Stimulated activated CD8-positive, alpha-beta memory T cell treated with anti-CD3 and anti-CD28 coated beads, Interleukin-7, amount 100 ng/mL, for 48 hours (primary cell): ENCODE measurements at places on chromosomes 6 and 20.

DNA sequence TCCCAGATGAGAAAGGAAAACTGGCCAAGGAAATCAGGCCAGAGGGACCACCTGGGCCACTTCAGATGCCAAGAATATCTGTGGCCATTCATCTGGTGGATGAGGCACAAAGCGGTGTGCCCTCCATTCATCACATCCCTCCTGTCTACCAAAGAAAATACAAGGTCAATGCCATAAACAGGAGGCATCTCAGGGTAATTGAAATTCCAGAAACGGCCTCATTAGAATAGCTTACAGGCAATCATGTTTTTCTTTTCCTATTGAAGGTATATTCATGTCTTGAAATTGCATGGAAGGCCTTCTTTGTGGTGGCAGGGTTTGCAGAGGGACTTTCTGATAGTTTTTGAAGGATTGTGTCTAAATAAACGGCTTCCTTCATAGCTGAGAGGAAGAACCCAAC lies 578.3 kb downstream of the HAO1 start:
- DNase-seq = no peak

DNA sequence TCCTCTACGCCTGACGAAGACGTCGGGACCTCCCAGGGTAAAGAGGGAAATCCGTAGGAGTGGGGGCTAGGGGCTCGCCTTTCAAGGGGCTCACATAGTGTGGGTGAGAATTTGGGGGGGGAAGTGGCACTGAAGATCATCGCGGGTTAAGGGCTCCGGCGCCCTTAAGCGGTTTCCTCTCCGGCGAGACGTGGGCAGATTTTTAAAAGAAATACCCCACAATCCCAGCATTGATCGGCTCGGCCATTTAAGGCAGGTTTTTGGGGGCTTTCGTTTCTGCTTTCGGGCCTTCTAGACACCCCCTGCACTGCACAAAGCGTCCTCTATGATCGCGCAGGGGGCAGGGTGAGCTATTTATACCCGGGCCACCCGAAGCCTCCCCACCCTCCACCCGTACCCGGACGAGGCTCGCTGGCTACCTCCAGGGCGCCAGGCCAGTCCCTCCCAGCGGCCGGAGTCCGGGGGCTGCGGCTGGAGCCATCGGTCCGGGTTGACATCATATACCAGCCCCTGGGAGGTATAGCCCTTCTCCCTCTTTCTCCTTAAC lies 1.2 kb downstream of the NKX2-2 start:
- no peak for DNase-seq

DNA sequence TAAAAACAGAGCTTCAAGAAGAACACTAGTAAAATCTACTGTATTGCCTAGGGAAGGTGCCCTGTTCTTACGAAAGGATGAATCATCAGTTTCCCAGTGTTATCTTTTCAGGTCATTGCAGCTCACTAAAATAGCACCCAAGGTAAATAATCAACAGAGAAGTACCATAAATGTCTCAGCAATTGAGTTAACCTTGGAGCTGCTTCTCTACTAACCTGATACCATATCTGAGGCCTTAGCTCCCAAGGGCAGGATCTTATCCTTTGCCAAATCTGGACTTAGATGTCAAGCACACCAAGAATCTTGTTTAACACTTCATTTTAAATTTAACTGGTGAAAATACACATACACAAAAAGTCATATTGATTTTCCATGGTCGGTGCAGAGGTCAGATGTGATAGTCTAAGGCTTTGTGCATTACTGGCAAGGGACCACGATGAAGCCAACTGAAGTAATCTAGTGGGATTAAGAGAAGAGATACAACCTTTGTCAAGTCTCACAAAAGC lies 81.5 kb downstream of the EDN1 start:
- no peak for DNase-seq

DNA sequence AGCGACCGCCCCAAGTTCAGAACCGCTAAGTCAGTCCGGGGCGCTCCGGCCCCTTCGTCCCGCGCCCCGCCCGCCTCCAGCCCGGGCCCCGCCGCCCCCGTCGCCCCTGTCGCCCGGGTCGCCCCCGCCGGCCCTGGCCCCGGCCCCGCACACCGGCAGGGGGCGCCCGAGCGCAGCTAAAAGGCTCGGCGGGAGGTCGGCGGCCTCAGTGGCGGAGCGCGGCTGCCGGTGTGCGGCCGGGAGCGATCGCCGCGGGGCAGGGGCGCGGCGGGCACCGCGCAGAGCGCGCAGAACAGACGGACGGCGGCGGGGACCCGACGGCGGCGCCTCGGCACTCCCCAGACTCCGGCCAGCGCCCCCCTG lies at the start of gene FNDC1:
FNDC1 (plus strand) TSS at position 208 of the 363 bp plus-strand sequence. CDS start 197 bp downstream, outside the sequence.
- no peak for DNase-seq

GRCh38 chr20:56788041-56788670 lies 159.1 kb downstream of the TFAP2C start:
- DNase-seq = no peak

DNA sequence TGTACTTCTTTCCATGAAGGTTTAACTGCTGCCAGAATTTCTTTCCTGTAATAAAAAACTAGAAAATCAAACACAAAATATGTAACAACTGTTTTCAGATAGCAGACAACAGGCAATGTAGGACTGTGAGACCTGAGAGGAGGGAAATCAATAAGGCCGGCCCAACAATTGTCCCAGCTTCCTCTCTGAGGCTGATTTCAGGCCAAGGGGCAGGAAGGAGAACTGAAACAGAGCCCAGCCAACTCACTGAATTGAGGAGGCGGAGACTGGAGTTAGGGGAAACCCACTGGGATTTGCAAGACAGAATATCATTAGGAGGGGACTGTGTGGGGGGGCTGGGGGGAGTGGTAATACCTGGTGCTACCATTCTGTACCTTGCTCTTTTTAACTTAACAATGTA lies 42.2 kb downstream of the FLRT3 start:
- no peak for DNase-seq

DNA sequence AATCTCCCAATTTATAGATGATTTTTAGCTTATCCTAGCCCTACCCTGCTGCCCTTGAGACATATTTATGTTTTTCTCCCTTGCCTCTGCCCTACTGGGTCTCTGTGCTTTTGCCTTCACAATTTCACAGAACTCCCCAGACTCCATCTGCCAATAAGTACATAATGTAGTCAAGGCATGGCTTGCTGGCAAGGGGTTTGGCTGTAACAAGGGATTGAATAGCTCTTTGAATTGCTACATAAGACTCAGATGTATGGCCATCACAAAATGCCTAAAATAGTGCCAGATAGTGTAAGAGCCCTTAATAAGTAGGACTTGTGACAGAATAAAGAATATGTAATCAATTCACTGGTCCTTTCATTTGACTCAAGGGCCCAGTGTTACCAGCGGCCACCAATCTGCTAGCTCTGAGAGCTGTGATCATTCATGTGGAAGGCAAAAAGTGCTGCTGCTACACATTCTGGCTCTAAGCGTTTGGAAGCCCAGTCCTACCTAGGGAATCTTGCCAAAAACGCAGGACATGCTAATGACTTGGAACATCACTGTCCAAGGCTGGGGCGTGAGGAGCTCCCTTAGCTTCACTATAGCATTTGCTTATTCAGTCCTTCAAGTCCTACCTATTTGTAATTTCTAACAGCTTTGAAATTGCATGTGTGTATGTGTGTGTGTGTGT lies 20.5 kb downstream of the CLVS2 start:
- no peak for DNase-seq

DNA sequence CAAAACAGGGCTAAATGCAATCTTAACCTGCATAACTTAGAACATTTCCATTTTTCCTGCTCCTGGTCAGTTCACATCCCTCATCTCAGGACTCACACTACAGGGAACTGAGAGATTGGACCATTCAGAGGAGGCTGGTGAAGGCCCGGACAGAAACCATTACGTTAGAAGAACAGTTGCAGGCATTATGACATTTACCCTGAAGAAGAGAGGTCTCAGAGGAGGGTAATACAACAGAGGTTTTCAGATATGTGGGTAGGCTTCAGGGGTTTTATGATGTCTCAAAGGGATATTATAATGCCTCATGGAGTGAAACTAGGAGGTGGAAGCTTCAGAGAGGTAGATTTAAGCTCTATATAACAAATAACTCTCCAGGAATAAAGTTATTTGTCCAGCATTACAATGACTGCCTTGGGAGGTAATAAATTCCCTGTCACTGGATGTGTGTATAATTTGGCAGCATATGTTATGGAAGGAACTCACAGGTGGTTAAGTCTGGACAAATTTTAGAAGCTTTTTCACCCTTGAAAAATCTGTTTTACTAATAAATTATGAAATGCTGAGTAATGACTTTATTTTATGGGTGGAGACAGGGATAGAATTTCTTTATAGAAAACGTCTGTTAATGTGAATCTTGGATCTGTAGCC lies 36.7 kb upstream of the RIPOR2 start:
- no peak for DNase-seq
